Stimulated activated CD4-positive, alpha-beta T cell treated with anti-CD3 and anti-CD28 coated beads, Interleukin-2, amount 100 ng/mL, for 4 hours (primary cell): ENCODE measurements at places on chromosomes 16 and 17.

DNA sequence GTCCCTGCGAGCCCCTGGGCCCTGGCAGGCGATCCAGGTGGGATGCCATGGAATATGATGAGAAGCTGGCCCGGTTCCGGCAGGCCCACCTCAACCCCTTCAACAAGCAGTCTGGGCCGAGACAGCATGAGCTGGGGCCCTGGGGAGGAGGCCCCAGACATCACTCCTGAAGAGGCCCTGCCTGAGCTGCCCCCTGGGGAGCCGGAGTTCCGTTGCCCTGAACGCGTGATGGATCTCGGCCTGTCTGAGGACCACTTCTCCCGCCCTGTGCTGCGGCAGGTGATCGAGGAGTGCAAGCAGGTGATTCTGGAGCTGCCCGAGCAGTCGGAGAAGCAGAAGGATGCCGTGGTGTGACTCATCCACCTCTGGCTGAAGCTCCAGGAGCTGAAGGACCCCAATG lies 33.1 kb downstream of the CDRT15L2 start:
- no peak for DNase-seq

DNA sequence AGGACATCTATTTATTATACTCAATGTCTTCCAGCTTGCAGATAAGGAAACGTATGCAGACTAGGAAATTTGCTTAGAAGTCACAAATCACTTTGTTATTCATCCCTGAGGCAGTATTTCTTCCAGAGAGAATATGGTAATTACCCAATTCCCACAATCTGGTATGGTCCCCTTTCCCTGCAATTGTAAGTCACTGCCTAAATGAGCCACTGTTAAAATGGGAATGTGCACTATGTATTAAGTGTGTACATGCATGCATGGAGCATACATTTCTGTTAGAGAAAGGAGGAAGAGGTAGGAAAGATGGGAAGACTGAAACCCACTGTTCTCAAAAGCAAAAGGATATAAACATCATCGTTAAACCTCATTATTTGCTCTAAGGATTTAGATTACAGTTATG lies 10.0 kb downstream of the NUFIP2 start:
- DNase-seq: no peak

DNA sequence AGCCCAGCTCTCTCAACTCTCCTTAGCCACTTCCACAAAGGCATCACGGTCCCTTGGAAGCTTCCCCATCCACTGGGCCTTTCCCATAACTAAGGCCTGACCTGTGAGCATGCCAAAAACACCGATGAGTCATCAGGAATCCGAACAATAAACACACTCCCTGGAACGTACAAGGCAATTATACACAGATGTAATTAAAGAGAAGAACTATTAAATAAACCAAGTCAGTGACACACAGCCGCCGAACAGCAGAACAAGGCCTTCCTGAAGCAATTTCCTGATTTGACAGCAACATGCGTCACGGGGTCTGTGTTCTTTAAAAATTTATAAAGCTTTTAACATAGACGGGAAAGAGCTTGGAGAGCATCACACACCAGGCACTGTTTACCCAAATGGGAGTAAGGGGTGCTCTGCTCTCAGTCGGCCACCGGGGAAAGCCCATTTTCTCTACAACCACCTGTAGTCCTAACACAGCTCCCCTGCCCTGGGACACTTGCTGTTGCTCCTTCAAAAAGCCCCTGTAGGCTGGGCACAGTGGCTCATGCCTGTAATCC lies 29.4 kb downstream of the COG7 start:
- no peak for DNase-seq

DNA sequence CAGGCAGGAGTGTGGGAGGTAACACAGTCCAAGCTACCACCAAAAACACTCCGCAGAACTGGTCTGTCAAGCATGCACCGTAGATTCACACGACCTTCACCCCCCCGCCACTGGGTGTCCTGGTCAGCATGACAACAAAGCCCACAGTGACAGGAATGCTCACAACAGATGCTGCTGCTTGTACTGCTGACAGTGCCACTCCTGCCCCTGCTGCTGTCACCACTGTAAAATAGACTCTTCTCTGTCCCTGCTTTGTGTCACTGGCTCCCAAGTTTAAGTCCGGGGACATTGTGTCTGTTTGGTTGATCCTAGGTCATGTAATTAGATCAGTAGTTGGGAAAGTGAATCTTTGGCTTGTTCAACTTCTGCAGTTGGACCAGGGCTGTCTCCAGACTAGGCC lies 7.0 kb upstream of the ODF4 start:
- DNase-seq: no peak

GRCh38 chr17:45261577-45262515 lies at the start of gene SPATA32:
Gene SPATA32 (minus strand): TSS chr17:45262094. CDS start chr17:45262016, 78 bp downstream.
- DNase-seq: peak; percentile 54

DNA sequence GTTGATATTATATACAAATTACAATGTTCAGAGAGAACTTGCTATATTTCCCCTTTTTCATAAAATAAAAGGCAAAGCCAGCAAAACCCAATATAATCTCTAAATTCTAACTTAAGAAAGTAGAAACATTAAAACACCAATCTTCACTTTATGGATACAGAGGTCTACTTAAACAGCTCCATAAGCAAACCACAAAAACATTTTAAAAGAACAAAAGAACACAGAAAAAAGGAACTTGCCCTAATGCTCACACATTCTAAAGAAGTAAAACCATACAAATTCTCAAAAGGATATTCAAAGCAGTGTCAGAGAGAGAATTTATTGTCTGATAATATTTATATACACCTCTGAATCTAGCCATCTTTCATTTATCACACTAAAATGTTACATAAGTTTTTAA lies 606 bp downstream of the ABCA10 start:
- DNase-seq: no peak

DNA sequence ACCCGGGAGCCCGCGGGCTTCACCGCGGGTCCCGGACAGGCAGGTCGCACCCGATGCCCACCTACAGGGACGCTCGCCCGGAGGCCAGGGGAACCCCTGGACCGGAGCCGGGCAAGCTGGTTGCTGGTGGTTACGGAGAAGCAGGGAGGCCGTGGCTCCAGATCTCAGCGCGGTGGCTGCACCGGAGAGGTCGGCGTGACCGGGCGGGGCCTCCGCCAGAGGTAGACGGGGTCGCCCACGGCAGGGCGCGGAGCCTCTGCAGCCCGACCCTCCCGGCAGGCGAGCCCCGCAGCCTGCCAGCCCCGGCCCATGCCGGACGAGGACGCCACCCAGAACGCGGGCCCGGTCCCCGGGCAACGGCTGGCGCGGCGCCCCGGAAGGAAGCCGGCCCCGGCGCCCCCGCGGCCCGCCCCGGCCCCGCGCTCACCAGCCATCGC lies 341 bp downstream of the PCYT2 start:
- no peak for DNase-seq

- no peak for DNase-seq
These were observed 446.0 kb upstream of the GOT2 start for GRCh38 chr16:59180083-59180476.

GRCh38 chr17:7308625-7309433 lies 1.4 kb downstream of the EIF5A start:
- peak; percentile 86 for DNase-seq

DNA sequence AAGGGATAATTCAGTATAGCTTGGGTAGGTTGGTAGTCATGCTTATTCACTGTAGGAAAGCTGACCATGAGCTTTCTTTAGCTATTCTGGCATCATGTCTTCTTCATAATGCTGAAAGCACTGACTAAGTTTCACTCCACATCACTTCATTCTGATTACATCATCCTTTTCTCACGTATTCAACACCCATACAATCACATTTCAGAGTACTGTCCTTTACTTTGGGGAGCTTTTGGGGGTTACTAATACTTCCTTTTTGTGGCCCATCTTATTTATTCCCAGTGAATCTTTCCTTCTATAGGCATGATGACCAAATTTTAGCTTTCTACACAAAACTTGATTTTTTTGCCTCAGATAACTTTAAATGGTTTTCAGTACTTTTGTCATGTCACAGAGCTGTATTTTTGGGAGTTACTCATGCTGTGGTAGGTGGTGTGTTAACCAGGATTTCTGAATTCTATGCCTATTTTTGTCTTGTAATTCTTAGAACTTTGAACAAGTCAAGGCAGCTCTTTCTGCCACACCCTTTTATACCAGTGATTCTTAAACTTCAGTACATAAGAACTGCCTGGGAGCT lies 23.5 kb downstream of the TADA2A start:
- no peak for DNase-seq

GRCh38 chr17:34434052-34434451 lies 71.0 kb upstream of the CCL1 start:
- no peak for DNase-seq

GRCh38 chr17:9658593-9659211 lies 13.4 kb downstream of the USP43 start:
- no peak for DNase-seq

DNA sequence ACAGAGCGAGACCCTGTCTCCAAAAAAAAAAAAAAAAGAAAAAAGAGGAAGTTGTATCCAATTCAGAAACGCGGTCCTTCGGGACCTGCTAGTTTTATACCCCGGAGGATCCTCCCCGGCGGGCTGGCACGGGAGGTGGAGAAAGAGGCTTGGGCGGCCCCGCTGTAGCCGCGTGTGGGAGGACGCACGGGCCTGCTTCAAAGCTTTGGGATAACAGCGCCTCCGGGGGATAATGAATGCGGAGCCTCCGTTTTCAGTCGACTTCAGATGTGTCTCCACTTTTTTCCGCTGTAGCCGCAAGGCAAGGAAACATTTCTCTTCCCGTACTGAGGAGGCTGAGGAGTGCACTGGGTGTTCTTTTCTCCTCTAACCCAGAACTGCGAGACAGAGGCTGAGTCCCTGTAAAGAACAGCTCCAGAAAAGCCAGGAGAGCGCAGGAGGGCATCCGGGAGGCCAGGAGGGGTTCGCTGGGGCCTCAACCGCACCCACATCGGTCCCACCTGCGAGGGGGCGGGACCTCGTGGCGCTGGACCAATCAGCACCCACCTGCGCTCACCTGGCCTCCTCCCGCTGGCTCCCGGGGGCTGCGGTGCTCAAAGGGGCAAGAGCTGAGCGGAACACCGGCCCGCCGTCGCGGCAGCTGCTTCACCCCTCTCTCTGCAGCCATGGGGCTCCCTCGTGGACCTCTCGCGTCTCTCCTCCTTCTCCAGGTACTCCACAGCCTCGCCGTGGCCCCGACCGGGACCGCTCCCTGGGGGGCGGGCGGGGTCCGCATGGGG lies at the start of gene CDH3:
TSS of gene CDH3 (plus strand) at position 596 of the 779 bp plus-strand sequence. CDS start at position 666, 70 bp downstream.
- DNase-seq: peak; percentile 9

- peak; percentile 60 for DNase-seq
These were observed 6.7 kb upstream of the SLC25A39 start for GRCh38 chr17:44331249-44331760.

- no peak for DNase-seq
These were observed 6.8 kb upstream of the SP6 start for GRCh38 chr17:47857551-47858455.

GRCh38 chr17:13004336-13004735 lies 13.5 kb downstream of the ELAC2 start:
- no peak for DNase-seq

DNA sequence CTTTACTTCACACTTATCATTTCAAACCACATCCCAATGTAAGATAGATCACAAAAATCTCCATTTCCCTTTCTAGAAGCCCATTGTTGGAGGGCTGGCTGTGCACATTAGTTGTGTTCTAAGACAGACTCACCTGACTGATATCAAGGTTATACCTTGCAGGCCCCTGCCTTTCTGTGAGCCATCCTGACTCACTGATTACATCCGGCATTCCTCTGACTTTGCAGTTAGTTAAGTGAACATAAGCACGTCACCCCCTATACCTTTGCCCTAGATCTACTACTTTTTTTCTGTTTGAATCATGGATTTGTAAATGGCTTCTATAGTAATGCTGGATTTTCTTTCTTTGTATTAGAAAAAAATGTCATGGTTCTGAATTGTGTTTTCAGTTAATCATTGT lies 78.3 kb downstream of the TANGO6 start:
- DNase-seq: no peak

- DNase-seq: no peak
These were observed 29.7 kb upstream of the FASN start for GRCh38 chr17:82127704-82128103.

DNA sequence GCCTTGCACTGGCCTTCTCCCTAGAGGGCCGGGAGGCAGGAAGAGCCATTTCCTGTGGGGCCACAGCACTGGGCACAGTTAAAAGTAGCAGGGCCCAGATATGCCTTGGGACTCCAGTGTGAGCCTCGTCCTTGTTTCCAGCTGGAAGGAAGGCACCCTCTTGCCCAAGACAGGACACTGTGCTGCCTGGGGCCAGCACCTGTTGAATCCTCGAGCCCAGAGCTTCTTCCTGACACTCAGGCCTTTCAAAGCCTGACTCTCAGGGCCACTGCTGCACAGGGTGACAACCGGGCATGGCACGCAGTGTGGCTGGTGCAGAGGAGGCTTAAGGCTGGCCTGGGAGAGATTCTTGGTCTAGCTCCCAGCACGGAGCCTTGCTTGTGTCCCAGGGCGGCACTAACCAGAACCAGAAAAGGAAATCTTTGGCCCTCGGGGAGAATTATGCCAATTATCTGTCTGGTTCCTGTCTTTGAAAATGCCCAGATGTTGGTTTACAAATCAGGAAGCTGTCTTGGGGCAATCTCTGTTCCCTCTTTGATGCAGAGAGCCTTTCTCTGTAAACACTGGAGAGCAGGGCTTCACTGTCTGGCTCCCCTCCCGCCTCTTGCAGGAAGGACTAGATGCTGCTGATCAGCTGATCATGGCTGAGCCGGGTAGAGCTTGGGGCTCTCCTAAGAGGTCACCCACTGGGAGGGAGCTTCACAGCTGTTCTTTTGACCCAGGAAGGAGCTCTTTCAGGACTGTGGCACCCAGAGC lies 11.1 kb downstream of the LDHD start:
- DNase-seq: no peak

GRCh38 chr16:23941963-23942564 lies 106.3 kb downstream of the PRKCB start:
- DNase-seq: no peak

DNA sequence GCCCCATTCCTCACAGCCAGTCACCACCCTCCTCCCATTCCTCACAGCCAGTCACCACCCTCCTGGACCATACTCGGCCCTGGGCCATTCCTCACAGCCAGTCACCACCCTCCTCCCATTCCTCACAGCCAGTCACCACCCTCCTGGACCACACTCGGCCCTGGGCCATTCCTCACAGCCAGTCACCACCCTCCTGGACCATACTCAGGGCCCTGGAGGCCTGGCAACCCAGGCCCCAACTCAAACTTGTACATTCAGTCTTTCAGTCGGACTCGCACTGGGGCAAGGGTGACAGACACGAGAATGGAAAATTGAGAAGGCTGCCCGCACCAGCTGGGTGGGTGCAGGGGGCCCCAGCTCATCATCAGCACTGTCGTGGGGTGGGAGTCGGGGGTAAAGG lies 30.4 kb upstream of the FOXK2 start:
- no peak for DNase-seq

GRCh38 chr17:3678821-3679530 lies 10.4 kb downstream of the EMC6 start:
- no peak for DNase-seq

DNA sequence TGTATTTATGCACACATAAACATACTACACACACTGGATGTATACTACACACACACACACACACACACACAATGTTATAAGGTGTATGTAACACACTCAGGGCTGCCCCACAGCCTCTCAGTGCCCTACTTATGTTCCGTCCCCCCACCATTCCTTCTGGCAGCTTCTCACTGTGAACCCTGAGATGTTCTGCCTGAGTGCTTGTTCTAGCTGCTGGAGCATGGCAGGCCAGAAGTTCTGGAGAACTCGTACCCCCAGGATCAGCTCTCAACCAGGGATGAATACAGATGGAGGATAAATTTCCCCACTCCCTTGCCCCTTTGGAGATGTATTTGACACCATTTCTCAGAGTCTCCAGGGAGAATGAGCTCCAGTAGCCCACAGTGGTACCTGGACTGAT lies 76.4 kb downstream of the CDH13 start:
- DNase-seq: no peak
